ENCODE measurements at places on chromosomes 12 and 14. TPM values are rescaled to one million over a fixed set of nuclear protein-coding genes. Genes with fewer than 3 reads are reported as not detected.

The WIF1 gene
- total RNA-seq, result not detected

GRCh38 chr12:14695715-14696141, 671 bp downstream of the GUCY2C start:
- no peak for DNase-seq

- no peak for DNase-seq
These were observed 5.5 kb upstream of the KRT8 start for GRCh38 chr12:52910248-52910883.

DNA sequence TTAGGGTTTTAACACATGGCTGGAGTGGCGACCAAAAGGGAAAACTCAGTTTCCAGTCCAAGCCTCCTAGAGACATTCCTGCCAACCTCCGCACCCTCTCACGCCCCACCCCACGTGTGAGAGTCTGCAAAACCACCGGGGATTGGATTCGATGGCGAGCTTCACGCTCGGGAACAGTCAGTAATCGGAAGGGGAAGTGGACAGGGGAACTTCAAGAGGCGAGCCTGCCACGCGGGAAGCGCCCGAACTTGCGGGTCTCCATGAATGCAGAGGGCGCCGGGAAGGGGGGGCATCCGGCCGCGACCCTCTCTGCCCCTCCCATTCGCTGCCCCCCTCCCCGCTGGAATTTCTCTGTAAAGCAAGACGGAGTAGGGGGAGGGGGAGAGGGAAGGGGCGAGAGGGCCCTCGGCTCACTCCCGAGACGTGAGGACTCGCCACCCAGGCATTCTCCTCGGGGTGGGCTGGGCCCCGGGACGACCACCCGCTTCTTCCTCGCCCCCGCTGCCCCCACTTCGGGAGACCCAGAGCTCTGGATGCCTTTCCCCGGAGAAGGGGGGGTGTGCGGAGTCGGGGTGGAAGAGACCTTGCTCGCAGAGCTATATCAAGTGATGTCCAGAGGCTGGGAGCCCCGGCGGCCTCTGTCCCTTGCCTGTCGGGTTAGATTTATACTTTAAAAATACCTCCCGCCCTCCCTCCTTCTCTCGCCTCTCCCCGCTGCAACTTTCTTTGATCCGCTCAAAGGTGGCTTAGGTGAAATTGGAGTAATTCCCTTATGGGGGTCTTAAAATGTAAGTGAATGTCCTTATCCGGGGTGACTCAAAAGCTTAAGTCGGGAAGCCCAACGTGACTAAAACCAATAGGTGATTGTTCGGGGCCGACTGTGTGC, 2.5 kb upstream of the CCND2 start:
- DNase-seq, result peak; percentile 63

Data from left cardiac atrium (tissue), 4 donors.